Glutamatergic neuron (in vitro differentiated cells): ENCODE measurements at places on chromosomes 3 and 15.

GRCh38 chr3:85432081-85432480, 473.3 kb downstream of the CADM2 start:
- DNase-seq, result no peak

GRCh38 chr3:97954228-97954827, 17.9 kb downstream of the RIOX2 start:
- DNase-seq, result no peak

- DNase-seq, result no peak
Observed at GRCh38 chr15:77546050-77546501, 86.6 kb downstream of the LINGO1 start.

- DNase-seq, result no peak
Observed at GRCh38 chr3:42605546-42606173, 5.2 kb downstream of the NKTR start.

DNA sequence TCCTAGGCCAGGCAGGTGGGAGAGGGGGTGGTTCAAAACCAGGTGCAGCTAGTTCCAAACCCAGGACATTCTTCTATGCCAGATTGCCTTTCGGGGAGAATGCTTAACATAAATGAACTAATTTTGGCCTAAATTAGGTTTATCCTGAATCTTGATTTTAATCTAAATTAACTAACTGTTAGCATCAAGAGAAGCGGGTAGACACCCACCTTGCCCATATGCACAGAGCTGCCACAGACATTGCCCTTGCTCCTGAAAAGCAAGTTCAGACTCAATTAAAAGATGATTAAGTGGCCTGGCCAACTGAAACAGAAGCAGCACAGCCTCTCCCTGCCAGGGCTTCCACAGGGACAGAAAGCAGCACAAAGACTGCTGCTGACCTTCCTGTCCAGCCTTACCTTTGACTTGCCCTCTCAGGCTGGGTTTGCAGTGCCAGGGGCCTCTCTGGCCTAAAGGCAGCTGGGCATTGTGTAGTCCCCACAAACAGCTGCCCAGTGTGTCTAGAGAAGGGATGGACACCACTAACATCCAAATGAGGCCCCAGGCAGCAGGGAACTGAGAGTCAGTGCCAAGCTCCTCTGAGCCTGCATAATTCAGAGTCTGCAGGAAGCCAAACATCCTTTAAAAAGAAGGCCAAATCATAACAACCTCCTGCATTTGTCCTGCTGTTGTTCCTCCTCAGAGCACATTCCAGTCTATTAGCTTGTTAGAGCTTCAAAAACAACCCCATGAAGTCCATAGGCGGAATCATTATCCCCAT, 15.4 kb upstream of the OXTR start:
- no peak for DNase-seq

DNA sequence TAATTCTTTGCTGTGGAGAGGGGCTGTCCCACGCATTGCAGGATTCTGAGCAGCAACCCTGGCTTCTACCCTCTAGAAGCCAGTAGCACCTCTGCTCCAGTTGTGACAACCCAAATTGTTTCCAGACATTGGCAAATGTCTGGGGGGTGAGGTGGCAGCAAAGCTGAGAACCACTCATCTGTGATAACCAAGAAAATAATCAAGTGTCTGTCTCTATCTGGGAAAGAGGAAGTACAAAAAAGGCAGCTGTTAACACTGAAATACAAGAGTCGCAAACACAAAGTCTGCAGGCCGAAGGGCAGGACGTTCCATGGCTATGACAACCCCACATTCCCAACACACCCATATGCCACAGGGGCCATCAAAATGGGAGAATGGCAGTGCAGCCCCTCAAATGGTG, 42.2 kb upstream of the GNB5 start:
- DNase-seq, result no peak

- no peak for DNase-seq
Observed at GRCh38 chr15:58553365-58553918, 121.7 kb downstream of the LIPC start.

DNA sequence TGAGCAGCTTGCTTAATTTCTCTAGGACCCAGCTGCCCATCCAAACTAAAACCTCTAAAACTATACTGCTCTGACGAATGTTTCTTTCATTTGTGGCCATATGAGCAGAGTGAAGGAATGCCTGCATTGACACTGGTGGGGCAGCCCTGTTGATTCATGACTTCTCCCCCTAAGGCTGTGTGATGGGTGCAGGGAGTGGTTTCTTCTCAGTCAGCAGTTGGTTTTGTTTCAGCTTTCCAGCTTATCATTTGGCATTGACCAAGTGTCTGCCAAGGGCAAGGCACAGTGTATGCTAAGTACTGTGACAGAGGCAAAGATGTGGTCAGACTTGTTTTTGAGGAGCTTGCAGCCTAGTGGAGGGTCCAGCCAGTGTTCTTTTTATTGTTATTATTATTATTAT, 4.7 kb downstream of the ABHD6 start:
- DNase-seq, result no peak

DNA sequence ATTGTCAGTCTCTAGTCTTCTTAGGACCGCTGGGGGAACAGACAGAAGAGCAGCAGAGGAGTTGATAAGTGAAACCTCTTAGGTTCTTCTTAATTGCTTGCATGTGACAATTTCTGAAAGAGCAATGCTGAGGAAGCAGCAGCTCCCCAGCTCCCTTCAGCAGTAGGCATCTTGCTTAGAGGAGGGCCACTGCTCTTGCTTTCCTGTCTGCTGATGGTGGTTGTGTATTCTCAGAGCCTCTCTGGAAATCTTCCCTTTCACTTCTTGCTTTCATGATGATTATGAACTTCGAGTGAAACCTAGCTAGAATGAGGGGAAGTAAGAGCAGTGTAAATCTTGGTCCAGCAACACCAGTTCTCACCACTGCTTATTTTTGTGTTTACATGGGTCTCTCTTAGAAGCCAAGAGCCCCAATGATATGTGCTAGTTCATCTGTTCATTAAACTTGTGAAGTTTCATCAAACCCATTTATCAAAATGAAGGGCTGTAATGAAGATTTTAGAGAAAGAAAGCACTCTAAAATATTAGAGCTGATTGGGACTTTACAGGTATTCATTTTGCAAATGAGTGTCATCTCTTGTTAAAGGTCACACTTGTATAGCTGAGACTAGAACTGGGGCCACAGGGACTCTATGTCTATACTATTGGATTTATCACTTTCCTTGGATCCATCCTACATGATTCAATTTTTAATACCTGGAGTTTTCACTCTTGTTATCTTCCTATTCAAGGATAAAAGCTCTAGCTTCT, 246.7 kb downstream of the LPP start:
- DNase-seq, result no peak

DNA sequence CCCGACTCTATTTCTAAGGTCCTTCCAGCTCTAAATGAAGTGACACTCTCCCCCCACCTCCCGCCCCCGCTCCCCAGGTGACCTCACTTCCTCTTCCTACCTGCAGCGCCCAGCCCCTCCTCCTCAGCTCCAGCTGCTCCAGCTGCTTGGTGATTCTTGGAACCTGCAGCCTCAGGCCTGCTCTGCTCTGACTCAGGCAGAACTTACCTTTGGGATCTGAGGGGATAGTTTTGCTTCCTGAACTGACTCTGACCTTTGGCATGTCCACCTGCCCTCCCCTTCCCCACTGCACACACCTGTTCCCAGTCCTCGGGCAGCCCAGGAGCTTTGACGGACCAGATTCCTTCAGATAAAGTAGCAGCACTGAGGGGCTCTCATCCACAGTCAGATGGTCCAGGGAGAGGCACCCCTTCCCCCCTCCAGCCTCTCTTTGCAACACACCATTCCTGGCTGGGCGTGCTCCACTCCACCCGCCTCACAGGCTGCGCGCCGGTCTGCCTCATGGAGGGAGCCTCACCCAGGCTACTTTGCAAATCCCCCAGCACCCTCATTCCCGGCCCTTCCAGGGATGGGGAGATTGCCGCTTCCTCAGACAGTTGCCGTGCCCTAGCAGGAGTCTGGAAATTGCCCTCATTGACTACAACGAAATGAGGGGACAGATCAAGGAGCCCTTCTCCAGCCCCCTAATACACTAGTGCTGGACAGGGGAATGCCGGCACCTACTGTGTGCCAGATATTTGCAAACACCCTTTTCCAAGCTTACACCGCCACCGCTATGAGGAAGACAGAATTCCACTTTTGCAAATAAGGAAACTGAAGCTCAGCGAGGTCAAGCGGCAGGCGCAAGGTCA, 692 bp upstream of the C15orf39 start:
- DNase-seq, result no peak

DNA sequence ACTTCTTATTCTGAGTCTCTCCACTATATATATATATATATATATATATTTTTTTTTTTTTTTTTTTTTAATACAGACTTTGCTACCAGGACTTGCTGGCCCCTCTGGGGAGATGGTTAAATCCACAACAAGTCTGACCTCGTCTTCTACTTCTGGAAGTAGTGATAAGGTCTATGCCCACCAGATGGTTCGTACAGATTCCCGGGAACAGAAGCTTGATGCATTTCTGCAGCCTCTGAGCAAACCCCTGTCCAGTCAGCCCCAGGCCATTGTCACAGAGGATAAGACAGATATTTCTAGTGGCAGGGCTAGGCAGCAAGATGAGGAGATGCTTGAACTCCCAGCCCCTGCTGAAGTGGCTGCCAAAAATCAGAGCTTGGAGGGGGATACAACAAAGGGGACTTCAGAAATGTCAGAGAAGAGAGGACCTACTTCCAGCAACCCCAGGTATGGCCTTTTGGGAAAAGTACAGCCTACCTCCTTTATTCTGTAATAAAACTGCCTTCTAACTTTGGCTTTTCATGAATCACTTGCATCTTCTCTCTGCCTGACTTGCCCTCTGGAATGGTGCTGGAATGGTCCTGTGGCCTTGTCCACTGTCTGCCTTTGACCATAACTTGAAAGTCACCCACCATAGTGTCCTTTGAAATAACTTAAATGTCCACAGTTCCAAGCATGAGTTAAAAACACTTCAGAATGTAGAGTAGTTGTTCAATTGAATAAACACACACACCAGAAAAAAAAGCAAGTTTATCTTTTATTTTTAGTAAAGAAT, 32.4 kb downstream of the MLH1 start:
- DNase-seq, result no peak
